ENCODE measurements at places on chromosomes 7 and 10.
A peak's percentile ranks its signal among the peaks of the same experiment; 100 is the strongest.

- no peak for DNase-seq
Observed at GRCh38 chr10:133225707-133226191, 4.3 kb upstream of the UTF1 start.

- DNase-seq = no peak
Observed at GRCh38 chr7:134747326-134747725, 32.1 kb upstream of the CALD1 start.

GRCh38 chr10:100713049-100713858 lies 32.1 kb upstream of the PAX2 start:
- no peak for DNase-seq

DNA sequence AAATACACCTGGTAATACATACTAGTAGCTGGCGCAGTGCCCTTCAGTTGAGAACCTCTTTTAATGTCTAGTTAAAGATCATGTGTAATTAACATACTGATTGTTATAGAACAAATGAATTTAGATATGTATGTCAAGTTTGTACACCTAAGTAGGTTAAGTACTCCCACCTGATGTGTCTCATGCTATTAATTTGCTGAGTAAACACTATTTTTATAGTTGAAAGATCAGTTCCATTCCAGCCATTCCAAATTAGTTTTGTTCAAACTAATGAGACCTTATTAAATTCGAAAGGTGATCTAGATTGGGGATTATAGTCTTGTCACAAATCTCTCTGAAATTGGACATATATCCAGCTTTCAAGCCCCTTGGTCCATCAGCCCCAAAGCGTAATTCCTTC lies 710.0 kb downstream of the LRMDA start:
- DNase-seq = no peak

GRCh38 chr7:38432080-38432479 lies 158.6 kb upstream of the TARP start:
- no peak for DNase-seq

- no peak for DNase-seq
Observed at GRCh38 chr7:157652954-157653826, 316.4 kb downstream of the DNAJB6 start.

DNA sequence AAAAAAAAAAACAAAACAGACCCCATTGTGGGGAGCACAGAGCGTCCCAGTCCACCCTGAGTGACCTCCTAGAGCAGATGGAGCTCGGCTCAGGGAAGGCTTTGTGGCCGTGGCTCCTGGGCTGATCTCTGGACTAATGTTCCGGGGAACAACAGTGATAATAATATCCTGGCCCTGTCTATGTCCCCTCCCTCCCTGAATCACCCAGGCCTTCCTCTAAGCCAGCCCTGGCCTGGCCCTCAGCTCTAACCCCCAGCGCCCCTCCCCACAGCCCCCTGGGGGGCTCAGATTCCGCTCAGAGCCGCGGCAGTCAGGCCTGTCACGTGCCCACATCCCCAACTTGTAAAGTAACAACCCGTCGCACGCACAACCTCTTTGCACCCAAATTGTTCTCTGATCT lies 48.3 kb downstream of the MICALL2 start:
- no peak for DNase-seq

- no peak for DNase-seq
Observed at GRCh38 chr7:18354108-18355085, 141.2 kb upstream of the HDAC9 start.

DNA sequence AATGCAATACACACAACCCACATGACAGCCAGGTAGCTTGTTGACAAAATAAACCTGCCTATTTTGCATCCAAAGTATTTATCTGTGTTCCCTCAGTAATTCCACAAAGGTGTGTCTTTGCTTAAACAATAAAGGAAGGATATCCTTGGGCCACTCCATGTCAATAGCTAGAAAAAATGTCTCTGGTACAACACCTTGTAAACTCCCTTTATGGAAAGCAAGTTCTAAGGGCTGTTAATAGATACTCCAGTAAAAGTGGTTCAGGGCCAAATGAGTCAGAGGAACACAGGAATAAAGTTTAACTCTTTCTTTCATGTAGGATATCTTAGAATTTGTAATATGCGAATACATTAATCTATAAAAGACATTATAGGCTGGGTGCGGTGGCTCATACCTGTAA lies 96.9 kb upstream of the LRRTM3 start:
- DNase-seq = no peak

GRCh38 chr7:121931149-121931902 lies 58.4 kb downstream of the PTPRZ1 start:
- no peak for DNase-seq

DNA sequence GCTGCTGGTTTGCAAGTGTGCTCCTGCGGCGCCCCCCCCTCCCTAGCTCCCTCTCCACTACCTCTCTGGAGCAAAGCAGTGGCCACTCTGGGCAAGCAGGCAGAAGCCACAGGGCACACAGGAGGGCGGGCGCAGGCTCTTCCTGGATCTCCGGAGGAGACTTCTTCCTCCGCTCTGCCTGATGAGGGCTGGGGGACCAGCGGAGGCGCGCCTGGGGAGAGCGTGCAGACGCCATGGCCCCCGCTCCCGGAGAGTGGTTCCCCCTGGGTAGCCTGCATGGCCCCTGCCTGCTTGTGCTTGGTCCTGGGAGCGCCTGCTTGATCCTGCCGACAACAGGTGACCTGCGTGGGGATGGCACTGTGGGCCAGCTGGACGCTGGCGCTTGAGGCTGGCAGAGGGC lies 29.0 kb downstream of the ANKMY2 start:
- DNase-seq = no peak

- DNase-seq = no peak
Observed at GRCh38 chr7:15335390-15335789, 226.4 kb downstream of the AGMO start.

DNA sequence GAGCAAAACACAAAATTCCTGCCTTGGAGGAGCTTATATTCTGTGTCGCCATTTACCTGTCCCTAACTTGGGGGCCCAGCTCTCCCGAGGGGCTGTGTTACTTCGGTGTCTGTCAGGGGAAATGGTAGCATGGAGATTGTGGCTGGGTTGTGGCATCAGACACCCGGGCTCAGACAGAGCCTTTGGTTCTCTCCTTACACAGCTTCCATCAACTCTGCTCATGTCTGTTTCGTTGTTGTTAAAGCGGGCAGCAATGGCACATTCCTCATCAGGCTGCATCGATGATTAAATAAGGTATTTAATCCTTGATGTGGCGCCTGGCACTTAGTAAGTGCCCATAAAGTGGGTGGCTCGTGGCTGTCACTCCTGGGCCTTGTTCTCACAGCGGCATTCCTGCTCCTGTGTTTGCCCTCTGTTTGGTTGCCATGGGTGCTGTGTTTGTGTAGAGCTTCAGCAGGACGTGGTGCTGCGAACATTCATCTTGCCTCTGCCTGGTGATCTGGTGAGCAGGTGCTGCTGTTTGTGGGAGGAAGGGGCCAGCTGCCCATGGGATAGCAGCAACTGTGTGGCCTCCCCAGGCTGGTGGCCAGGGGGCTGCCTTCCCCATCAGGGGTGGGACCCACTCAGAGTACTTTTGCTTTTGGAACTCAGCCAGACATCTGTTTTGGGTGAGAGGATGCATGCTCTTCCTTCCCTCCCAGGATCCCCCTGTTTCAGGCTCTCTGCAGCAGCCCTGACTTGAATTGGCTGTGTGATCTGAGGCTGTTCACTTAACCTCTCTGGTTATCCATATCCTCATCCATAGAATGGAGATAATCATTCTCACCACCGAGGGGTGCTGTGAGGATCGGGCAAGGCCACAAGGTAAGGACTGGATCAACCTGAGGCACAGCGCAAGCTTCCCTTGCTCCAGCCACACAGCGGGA lies 207.2 kb upstream of the SVIL start:
- DNase-seq = no peak

DNA sequence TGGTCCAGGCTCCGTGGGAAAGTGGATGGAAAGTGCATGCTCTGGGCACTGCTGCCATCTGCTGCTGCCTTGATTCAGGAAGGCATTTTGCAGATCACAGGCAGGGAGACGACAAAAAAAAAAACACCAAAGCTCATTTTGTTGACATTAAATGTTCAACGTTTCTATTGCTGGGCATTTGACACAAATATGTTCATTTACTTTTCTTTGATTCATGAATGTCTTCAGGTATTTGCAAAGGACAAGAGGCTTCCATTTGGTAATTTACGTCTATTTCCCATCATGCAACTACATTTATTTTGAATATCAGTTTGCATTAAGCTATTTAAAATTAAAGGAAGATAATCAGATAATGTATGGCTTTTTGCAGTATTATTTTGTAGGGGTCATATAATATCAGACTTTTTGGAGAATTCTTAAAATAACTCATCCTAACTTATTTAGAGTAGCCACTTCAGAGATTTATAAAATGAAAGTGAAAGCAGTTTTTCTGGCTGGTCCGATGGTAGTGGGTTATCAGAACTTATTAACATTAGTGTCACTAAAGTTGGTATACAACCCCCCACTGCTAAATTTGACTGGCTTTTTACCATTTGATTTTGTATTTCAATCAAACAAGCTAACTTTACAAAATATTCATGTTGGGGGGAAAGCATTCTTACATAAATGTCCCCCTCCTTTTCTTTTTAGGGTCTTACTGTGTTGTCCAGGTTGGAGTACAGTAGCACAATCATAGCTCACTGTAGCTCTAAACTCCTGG lies 65.3 kb downstream of the PDIA4 start:
- peak; percentile 54 for DNase-seq

GRCh38 chr10:5776881-5777197 lies 36.4 kb downstream of the GDI2 start:
- DNase-seq = no peak

GRCh38 chr10:109411917-109412316 lies 511.4 kb downstream of the XPNPEP1 start:
- DNase-seq = no peak

- DNase-seq = no peak
Observed at GRCh38 chr7:101681170-101682007, 52.3 kb upstream of the MYL10 start.

DNA sequence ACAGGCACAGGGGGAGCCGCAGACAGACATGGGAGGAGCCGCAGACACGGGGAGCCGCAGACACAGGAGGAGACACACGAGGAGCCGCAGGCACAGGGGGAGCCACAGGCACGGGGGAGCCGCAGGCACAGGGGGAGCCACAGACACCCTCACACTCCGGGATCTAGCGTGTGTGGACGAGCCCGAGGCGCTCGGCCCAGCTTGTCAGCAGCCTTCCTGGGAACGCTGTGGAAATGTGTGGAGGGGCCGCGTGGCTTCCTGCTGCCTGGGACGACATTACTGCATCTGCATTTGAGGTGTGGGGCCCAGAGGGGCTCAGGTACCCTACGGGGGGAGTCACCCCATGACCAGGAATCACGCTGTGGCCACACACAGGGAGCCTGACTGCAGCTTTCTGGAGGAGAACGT lies 313.2 kb downstream of the PTPRN2 start:
- DNase-seq = no peak

GRCh38 chr10:78597796-78598555 lies 470.8 kb upstream of the ZMIZ1 start:
- DNase-seq = no peak

DNA sequence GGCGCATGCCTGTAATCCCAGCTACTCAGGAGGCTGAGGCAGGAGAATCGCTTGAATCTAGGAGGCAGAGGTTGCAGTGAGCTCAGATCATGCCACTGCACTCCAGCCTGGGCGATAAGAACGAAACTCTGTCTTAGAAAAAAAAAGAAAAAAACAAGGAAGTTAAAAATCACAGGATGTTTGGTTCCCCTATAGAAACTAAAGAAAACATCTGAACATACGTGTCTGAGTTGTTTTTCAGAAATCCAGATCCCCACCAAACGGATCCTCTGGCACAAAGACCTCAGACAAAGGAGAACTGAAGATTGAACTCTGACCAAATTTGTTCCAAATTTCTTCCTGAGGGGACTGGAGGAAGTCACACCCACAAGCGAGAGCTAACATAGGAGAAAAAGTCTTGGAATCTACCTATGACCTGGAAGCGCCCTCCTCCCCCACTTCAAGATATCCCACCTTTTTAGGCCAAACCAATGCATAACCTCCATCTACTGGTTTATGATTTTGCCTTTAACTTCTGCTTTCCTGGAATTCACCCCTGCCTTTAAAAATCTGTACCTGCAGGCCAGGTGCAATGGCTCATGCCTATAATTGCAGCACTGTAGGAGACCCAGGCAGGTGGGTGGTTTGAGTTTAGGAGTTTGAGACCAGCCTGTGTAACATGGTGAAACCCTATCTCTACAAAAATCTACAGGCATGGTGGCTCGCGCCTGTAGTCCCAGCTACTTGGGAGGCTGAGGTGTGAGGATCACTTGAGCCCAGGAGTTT lies 19.7 kb upstream of the SIRT1 start:
- no peak for DNase-seq

GRCh38 chr10:124745252-124745651 lies 1.1 kb upstream of the FAM53B start:
- DNase-seq = no peak

GRCh38 chr7:30148951-30149459 lies 14.2 kb downstream of the MTURN start:
- no peak for DNase-seq

DNA sequence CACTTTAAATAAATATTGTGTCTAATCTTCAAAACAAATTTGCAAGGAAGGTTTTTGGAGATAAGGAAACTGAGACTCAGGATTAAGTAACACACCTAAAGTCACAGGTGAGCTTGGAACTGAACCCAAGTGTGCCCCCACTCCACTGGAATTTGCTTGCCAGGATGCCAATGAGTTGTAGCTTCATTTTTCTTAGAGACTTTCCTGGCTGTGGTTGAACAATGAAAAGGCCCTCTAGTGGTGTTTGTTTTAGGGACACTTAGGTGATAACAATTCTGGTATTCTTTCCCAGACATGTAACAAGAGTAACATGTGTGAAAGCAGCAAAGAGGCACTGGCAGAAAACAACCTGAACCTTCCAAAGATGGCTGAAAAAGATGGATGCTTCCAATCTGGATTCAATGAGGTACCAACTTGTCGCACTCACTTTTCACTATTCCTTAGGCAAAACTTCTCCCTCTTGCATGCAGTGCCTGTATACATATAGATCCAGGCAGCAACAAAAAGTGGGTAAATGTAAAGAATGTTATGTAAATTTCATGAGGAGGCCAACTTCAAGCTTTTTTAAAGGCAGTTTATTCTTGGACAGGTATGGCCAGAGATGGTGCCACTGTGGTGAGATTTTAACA lies 1.5 kb downstream of the IL6 start:
- no peak for DNase-seq

GRCh38 chr10:31341552-31341951 lies 22.5 kb downstream of the ZEB1 start:
- no peak for DNase-seq
